ENCODE measurements at places on chromosomes 1 and 21. TPM values are rescaled to one million over a fixed set of nuclear protein-coding genes. Genes with fewer than 3 reads are reported as not detected.

PROX1 gene
- total RNA-seq: not detected

AMY1B gene
- total RNA-seq: not detected

GRCh38 chr1:12600335-12600734 lies 17.7 kb downstream of the DHRS3 start:
- DNase-seq: no peak

DNA sequence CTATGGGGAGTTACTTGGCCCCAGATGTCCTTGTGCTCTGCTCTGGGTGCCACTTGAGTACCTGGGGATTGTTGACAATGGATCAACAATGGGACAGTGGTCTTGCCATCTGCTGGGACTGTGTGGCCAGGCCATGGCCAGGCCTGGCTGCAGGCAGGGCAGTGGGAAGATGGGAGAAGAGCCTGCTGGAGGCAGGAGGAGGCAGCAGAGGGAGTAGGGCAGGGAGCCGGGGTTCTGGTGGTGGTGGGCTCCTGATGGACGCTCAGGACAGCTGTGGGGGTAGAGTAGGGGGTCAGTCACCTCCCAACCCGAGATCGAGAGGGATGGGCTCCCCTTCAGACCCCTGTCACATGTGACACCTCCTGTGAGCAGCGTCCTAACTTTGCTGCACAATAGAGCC lies 81.0 kb downstream of the ARHGEF10L start:
- DNase-seq: no peak

TAGLN2 gene
- 655 TPM for total RNA-seq

DNA sequence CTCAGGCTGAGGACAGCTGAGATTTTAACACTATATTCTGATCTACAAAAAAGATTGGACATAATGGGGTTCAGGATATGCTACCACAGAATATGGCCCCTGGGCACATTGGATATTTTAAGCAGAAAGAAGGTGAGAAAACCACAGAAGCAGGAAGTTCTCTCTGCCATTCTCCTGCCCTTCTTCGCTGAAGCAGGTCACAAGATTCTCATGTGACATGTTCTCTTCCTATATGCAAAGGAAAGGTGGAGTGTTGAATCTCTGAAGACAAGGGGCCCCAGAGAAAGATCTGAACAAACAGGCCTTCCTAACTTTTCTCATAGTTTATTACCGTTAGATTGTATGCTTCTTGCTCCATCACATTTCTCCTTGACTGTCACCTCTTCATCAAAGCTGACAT lies 285.7 kb downstream of the S1PR1 start:
- DNase-seq: no peak

CALML6 gene
- total RNA-seq: not detected

STX12 gene
- 26.4 TPM for total RNA-seq

DNA sequence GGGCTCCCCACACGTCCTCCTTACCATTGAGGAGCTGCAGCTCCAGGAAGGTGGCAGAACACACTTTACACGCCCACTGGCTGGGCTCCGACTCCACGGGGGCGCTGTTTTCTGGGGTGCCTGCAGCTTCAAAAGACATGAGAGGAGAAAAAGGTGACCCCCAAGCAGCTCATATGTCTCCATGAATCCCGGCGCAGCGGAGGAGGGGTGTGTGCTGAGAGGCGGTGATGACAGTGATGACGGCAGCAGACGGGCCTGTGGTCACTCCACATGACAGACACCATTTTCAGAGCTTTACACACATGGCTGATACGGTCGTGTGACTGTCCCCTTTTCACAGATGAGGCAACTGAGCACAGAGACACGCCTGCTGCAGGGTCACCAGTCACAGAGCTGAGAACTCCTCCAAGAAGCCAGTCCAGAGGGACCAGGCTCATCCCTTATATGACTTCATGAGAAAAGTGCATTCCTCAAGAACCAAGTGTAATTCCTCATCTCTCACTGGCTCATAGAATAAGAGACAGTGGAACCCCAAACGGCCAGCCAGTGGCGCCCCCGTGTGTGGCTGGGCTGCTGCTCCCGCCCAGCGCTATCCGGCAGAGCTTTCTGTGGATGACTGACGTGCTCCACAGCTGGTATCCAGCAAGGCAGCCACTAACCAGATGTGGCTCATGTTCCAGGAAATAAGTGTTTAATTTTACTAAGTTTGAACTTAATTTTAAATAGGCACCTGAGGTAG lies 31.9 kb downstream of the PRDM15 start:
- DNase-seq: no peak

All from HT1080 (cell line).